CD4-positive, alpha-beta memory T cell (primary cell): ENCODE measurements at places on chromosomes 6 and 20. TPM values are rescaled to one million over a fixed set of nuclear protein-coding genes. Genes with fewer than 3 reads are reported as not detected.

Gene HRH3
- not detected for total RNA-seq

Gene COL12A1
- total RNA-seq: not detected

Gene SLC17A3
- 0.81 TPM for total RNA-seq

Gene FAM162B
- not detected for total RNA-seq

Gene TINAG
- total RNA-seq: not detected

Gene SNRPB
- total RNA-seq: 99.3 TPM

Gene HMGA1
- 74.7 TPM for total RNA-seq

Gene POM121L2
- not detected for total RNA-seq

Gene ZNF391
- total RNA-seq: 3.7 TPM

Gene HSPA12B
- not detected for total RNA-seq

Gene HCRTR2
- total RNA-seq: not detected

Gene ANGPT4
- total RNA-seq: not detected

Gene HLA-DMB
- 8.1 TPM for total RNA-seq

Gene WFDC2
- 1.6 TPM for total RNA-seq

Gene PAQR8
- 36.4 TPM for total RNA-seq

Gene ARG1
- not detected for total RNA-seq

Gene ADGRF5
- total RNA-seq: not detected

Gene NKX2-2
- total RNA-seq: not detected

Gene FAM209B
- 2.2 TPM for total RNA-seq

Gene TUBB
- 300 TPM for total RNA-seq

Gene SULF2
- total RNA-seq: 1.3 TPM

Gene CLDN20
- not detected for total RNA-seq

Gene VWA7
- 1.7 TPM for total RNA-seq

Gene GSTA2
- total RNA-seq: not detected

Gene APOM
- total RNA-seq: 1.3 TPM

Gene CRISP2
- not detected for total RNA-seq

Gene PRL
- total RNA-seq: not detected

Gene MAFB
- 2.2 TPM for total RNA-seq

Gene CDH4
- 0.39 TPM for total RNA-seq

Gene TAB2
- total RNA-seq: 116 TPM
